Uterus (tissue), 4 donors: ENCODE measurements at places on chromosomes 3 and 15. TPM values are rescaled to one million over a fixed set of nuclear protein-coding genes. Genes with fewer than 3 reads are reported as not detected.

- DNase-seq = peak; percentile 41
Observed at GRCh38 chr3:124248471-124249028, 256.6 kb upstream of the ROPN1 start.

DNA sequence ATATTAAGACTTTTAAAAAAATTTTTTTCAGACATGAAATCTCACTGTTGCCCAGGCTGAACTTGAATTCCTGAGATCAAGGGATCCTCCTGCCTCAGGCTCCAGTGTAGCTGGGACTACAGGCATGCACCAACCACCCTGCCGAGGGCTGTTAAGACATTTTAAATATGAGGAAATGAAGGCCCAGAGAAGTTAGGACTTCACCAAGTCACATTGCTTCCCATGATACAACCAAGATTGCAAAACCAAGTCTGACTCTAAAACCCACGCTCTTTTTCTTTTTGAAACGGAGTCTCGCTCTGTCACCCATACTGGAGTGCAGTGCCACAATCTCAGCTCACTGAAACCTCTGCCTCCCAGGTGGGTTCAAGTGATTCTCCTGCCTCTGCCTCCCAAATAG, 28.0 kb downstream of the PTPN9 start:
- no peak for DNase-seq

GRCh38 chr15:71658827-71659729, 151.3 kb upstream of the NR2E3 start:
- DNase-seq = no peak

DNA sequence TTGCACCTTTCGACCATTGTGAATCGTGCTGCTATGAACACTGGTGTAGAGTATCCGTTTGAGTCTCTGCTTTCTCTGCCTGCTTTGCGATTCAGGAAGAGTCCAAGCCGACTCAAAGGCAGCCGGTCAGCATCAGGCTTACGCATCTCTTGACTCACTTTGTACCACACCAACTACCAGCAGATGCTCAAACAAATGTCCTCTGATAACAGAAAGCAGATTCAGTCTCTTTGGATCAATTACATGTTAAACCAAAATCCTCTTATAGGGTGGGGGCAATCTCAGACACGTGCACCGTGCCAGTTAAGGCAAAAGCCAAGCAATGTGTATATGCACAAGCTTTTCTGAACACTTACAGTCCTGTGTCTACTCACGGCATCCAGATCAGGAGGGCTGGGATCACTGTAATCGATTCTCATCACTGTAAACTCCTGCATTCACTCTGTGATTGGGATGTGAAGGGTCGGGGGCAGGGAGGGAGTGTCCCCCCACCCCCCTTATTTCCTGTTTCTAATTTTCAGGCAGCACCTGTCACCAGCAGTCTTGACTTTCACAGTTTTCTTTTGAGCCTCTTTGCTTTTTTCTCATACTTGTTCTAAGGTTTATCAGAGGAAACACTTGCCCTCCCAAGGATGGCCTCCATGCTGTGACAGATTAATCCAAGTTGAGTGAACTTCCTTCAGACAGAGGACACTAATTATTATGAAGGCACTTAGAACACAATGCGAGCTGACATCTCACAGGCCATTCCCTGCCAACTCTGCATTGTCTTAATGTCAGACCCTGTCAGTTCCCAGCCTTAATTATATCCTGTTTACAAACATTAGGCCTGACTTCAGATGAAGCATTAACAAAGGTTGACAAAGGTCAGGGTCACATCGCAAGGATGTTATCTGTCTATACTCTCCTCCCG, 153.5 kb downstream of the MECOM start:
- no peak for DNase-seq

- DNase-seq = no peak
Observed at GRCh38 chr3:143562789-143563188, 285.5 kb downstream of the SLC9A9 start.

DNA sequence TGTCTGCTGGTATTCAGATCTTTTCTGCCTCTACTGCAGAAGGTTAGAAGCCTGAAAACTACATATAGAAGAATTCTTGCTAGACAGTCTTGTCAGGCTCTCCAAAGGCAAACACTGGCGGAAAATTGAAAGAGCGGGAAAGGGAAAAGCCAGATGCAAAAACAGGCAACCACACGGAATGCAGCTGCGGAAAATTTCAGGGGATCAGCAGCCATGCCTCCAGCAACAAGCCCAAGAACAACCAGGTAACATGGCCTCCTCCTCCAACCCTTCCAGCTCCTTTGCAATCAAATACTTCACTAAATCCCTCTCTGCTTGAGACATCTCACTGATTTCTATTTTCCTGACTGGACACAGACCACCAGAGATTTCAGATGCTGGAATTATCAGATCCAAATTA, 9.6 kb downstream of the UBP1 start:
- no peak for DNase-seq

- DNase-seq = no peak
Observed at GRCh38 chr3:4425707-4426106, 41.4 kb downstream of the SUMF1 start.

GRCh38 chr15:66394472-66394871, 7.8 kb downstream of the MAP2K1 start:
- DNase-seq = no peak

- no peak for DNase-seq
Observed at GRCh38 chr3:69094467-69095205, 9.9 kb downstream of the ARL6IP5 start.

DNA sequence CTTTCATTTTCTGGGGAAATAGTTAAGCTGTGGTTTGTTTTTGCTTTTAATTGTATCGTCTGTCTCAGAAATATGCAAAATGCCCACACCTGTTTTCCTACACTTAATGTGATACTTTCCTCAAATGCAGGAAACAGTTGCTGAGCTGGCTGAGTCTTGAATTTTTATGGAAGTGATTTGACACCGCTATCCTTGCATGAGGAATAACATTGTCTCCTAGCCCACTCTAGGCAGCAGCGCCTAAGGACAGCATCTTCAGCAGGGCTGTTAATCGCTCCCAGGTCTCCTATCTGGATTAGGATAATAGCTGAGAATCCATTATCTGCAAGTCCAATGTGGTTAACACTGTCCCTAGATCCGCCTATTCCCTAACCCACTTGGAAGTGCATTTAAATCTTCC, 132.6 kb upstream of the NR2E3 start:
- DNase-seq = no peak

- peak; percentile 62 for DNase-seq
Observed at GRCh38 chr3:133927540-133928066, 31.9 kb upstream of the RAB6B start.

GRCh38 chr15:84772467-84772866, 24.1 kb downstream of the ZNF592 start:
- DNase-seq = no peak

- peak; percentile 37 for DNase-seq
Observed at GRCh38 chr3:72288955-72289691, 504.2 kb upstream of the PROK2 start.

GRCh38 chr3:120420928-120421551, 29.8 kb downstream of the FSTL1 start:
- no peak for DNase-seq

DNA sequence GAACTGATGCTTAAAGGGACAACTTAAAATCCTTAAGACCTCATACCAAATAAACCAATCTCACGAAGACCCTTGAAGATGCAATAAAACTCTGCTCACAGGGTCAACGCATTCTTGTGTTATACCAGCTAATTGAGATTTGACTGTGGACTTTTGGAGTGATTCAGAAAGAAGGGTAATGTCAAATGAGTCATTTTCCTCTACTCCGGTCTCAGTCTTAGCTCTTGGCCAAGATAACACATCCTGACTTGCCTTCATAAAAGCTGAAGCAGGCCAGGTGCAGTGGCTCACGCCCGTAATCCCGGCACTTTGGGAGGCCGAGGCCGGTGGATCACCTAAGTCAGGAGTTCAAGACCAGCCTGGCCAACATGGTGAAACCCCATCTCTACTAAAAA, 3.8 kb downstream of the PKM start:
- DNase-seq = peak; percentile 53

- DNase-seq = no peak
Observed at GRCh38 chr15:81279621-81280485, 44.1 kb downstream of the STARD5 start.

- no peak for DNase-seq
Observed at GRCh38 chr15:57604507-57604906, 12.8 kb downstream of the MYZAP start.

- no peak for DNase-seq
Observed at GRCh38 chr3:152538518-152538917, 269.8 kb downstream of the MBNL1 start.

GRCh38 chr3:23740517-23740965, 65.2 kb upstream of the UBE2E1 start:
- no peak for DNase-seq

- DNase-seq = no peak
Observed at GRCh38 chr3:25454005-25454927, 26.2 kb downstream of the RARB start.

DNA sequence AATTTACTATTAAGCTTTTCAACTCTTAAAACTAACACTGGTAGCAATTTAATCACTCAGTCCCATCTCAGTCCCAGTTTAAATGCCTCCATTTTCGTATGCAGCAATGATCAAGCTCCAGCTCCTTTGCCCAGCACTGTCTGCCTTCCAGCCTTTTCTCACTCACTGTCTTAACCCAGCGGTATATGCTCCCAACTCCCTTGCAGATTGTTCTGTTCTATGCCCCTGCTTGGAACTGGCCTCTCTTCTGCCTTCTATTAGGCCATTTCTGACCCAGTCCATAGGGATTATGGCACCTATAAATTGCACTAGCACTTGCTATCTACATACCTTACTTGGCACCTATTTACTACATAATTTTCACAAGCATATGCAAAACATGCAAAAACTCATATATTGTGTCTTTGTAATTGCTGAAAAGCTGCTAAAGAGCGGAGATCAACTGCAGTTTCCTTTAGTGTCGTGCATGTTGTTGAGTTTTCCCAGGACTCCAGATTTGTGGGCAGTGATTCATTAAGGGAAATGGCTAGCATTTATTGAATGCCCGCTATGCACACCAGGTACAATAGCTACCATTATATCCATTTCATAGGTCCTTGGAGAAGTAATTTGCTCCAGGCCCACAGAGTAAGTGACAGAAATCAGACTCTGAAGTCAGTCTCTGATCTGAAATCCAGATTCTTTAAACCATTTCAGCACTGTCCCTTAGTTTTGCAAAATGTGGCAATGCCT, 24.4 kb downstream of the CRBN start:
- DNase-seq = no peak

DNA sequence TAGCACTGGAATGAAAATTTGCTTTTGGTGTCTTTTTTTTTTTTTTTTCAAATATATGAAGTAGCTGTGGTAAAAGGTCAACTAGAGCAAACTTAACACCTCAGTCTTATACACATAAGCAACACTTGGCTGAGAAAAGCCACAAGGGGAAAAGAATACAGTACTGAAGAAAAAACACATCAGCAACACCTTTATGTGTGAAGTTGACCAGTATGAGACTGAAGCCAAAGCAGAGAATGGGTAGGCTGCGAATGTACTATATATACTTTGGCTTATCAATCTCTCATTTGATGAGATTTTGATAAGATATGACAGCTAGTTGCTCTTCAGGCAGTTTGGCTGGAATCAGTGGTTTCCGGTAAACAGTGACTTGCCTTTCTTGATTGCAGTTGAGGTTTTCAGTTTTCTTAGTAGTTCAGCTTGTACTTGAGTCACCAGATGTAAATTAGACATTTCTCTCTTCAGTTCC, 22.0 kb upstream of the ZCWPW2 start:
- no peak for DNase-seq

GRCh38 chr3:110393941-110394340, 677.7 kb upstream of the NECTIN3 start:
- no peak for DNase-seq

DNA sequence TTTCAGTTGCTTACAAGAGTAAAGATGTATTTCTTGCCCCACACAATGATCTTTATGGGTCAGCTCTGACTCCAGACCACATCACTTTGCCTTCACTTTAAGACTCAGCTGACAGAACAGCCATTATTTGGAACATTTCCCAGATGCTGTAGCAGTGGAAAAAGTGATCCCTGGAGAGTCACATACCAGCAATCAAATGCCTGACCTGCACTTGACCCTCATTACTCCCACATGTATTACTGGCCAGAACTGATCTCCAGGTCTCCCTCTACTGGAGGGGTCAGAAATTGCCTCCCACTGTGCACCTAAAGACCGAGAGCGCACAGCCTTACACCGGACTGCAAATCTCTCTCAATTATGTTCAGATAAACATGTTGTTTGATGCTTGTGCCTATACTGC, 88.6 kb upstream of the ZNF385D start:
- DNase-seq = no peak

DNA sequence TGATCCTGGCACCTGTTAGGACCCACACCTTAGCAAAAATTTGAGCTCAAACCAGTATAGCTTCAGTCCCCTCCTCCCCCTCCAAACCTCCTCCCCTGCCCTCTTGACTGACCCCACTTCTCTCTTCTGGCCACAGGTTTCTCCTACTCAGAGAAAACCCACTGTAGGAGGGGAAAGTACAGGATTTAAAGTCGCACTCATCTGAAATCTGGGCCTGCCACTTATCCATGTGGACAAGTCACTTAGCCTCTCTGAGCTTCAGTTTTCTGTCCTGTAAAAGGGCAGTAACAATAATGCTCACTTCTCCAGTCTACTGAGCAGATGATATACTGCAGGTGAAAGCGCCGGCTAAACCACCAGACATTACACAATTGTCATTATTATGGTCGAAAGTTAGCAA, 142.7 kb downstream of the MEGF11 start:
- DNase-seq = no peak

DNA sequence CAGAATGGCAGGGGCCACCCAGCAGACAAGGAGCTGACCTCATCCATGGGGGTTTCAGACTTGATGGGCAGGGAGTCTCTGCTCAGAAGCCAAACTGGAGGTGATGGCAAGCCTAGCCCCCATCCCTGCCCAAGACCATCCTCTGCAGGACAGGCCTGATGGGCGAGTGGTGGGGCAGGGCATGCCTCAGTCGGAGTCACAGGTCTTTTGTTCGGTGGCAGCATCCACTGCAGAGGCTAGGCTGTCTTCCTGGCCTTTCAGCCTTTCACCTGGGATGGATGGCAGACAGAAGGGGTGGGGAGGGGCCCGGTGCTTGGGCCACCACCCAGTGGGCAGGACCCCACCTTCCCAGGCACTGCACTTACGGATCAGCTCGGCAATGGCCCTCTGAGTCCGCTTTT, 44.4 kb downstream of the PTH1R start:
- DNase-seq = peak; percentile 8

DCBLD2 gene
- total RNA-seq = 27.4 TPM

CD200R1L gene
- total RNA-seq = not detected

GP9 gene
- not detected for total RNA-seq

FBN1 gene
- 584 TPM for total RNA-seq

GOLGA8G gene
- not detected for total RNA-seq

LTK gene
- total RNA-seq = not detected

FSTL1 gene
- 356 TPM for total RNA-seq
